ENCODE measurements at places on chromosomes 5 and 9.
A peak's percentile ranks its signal among the peaks of the same experiment; 100 is the strongest.

DNA sequence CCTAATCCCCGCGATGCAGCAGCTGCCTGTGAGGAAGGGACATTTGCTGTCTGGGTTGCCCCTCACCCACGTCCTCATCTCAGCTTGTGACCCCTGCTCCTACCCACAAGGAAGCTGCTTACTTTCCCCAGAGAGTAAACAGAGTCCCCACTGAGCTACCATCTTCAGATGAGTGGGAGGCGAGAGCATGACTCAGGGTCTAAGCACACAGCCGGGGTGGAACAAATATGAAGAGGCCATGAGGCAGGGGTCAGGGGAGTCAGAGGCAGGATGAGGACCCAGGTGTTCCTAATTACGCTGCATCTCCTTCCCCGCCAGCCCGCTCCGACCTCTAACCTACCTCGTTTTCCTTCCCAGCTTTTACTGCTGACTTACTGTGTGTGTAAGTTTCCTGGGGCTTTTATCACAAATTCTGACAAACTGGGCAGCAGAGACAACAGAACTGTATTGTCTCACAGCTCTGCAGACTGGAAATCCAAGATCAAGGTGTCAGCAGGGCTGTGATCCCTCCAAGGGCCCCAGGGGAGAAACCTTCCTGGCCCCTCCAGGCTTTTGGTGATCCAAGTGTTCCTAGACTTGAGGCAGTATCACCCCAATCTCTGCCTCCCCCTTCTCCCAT lies 94.0 kb upstream of the DNAH5 start:
- DNase-seq, result no peak

DNA sequence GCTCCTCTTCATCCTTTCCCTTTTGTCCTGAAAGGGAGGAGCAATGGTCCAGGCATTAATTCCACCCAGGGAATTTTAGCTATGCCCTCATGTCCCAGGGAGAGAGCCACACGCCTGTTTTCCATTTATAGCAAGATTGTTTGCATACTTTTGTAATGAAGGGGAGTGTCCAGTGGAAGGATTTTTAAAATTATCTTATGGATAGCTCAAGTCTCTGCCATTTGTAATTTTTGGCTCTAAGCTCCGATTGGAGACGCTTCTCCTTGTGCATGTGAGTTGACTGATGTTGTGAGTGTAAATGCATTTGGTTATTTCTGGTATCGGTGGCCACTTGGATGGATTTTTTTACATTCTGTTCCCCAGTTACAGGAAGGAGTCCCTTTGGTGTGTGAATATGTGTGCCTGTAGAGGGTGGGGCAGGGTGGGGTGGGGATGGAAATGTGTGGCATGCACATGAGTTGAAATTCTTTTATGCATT lies 7.2 kb upstream of the RPL26L1 start:
- DNase-seq, result no peak

- DNase-seq, result no peak
Observed at GRCh38 chr5:75340714-75341478, 3.9 kb downstream of the HMGCR start.

DNA sequence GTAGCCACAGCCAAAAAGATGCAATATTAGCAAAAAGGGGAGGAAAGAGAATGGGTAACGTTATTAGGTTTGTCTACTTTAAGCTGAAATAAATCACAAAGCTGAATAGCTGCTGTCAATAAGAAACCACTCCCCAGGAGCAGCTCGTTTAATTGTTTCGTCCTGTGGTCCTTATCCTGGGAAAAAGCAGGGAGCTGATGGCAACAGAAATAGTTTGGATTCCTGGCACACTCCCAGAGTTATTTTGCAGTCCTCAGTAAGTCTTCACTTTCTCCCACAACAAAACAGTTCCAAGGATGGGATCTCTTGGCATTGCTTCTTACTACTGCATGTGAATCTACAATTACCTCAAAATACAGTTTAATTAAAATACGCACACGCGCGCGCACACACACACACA lies 28.8 kb downstream of the FRMD3 start:
- DNase-seq, result no peak

GRCh38 chr5:96248131-96248530 lies 184.9 kb downstream of the PCSK1 start:
- DNase-seq, result no peak

DNA sequence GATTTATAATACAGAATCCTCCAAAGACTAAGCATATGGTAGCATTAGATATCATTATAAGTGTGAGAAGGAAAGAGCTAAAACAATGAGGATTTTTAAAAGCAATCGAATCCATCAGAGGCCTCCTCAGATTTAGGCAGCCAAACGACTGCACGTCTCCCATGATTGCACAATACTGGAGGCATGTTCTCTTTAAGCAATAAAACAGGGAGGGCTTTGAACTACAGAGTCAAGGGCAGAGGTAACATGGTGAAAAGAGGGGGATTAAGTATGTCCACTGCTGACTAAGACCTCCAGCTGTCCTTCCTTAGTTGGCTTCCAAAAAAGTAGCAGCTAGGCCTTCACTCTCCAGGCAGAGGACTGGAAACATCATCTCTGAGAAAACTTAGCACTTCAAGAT lies 298.7 kb upstream of the RGMB start:
- no peak for DNase-seq

DNA sequence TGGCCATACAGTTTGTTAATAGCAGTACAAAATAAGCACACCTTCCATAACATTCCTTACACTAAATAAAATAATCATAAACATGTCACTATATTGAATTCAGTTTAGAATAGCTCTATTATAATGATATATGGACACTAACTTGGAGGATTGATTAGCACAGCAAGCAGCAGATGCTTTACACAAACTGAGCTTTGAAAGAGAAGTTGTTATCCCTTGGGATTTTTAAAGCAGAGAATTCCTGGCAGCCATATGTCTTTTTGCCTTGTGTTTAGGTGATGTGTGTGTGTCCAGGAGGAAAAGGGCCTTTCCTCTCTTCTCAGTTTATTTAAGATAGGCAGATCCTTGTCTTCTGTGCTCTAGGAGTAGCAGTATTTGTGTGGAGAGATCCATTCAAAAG lies 232.2 kb upstream of the GRIN3A start:
- DNase-seq, result no peak

GRCh38 chr9:123246534-123246933 lies 21.9 kb downstream of the STRBP start:
- no peak for DNase-seq

DNA sequence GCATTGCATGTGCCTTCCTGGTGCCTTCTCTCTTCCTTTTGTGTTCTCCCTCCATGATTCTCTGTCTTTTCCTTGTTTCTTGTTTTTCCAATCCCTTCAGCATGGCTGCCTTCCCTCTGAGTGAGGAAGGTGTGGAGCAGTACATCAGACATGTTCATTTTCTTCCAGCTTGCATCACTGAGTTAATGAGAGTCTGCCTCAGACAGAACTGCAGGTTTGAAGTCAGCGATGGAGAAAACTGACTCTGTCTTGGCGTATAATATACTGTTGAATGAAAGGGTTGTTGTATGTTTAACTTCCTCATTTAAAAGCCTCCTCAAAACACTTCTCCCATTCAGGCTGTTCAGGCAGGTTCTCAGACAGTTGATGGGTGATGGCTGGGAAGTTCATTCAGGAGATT lies 129.3 kb downstream of the KDM4C start:
- DNase-seq, result peak; percentile 96

GRCh38 chr5:131324303-131324702 lies 60.5 kb downstream of the CDC42SE2 start:
- DNase-seq, result no peak

DNA sequence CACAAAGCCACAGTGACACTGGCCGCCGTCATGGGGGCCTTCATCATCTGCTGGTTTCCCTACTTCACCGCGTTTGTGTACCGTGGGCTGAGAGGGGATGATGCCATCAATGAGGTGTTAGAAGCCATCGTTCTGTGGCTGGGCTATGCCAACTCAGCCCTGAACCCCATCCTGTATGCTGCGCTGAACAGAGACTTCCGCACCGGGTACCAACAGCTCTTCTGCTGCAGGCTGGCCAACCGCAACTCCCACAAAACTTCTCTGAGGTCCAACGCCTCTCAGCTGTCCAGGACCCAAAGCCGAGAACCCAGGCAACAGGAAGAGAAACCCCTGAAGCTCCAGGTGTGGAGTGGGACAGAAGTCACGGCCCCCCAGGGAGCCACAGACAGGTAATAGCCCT lies 26.1 kb downstream of the HRH2 start:
- DNase-seq, result no peak

DNA sequence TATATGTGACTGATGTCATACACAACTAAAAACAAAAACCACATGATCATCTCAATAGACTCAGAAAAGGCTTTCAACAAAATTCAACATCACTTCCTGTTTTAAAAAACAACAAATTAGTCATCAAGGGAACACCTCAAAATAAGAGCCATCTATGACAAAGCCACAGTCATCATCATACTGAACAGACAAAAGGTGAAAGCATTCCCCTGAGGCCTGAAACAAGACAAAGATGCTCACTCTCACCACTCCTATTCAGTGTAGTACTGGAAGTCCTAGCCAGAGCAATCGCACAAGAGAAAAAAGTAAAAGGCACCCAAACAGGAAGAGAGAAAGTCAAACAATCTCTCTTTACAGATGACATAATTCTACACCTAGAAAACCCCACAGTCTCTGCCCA lies 893.5 kb upstream of the EDIL3 start:
- DNase-seq, result peak; percentile 24

GRCh38 chr5:442335-443238 lies at the start of gene EXOC3:
Gene EXOC3, plus strand, starts transcription at chr5:443176. Its CDS starts 3,030 bp downstream, at chr5:446206.
- peak; percentile 85 for DNase-seq

GRCh38 chr5:58677650-58678049 lies 94.8 kb downstream of the RAB3C start:
- DNase-seq, result no peak

GRCh38 chr9:73151653-73152542 lies at the start of gene ANXA1:
Gene ANXA1, plus strand, starts transcription at chr9:73151865. Its CDS starts 6,671 bp downstream, at chr9:73158536.
- DNase-seq, result peak; percentile 92

DNA sequence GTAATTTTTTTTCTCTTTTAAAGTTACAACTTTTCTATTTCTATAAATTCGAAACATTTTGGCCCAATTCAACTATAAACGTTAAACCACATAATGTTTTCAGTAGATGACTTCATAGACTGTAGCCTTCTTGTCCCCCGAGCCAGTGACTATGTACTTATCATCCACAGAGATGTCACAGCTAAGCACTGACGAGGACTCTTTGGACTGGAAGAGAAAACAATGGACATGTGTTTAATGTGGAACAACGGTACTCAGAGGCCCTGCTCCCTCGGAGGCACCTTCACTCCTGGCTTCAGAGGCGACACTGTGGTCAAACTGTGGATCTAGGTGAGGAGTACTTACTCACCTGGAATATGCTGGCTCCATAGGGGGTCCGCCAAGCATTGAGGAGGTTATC lies 105.2 kb downstream of the TLE1 start:
- no peak for DNase-seq

DNA sequence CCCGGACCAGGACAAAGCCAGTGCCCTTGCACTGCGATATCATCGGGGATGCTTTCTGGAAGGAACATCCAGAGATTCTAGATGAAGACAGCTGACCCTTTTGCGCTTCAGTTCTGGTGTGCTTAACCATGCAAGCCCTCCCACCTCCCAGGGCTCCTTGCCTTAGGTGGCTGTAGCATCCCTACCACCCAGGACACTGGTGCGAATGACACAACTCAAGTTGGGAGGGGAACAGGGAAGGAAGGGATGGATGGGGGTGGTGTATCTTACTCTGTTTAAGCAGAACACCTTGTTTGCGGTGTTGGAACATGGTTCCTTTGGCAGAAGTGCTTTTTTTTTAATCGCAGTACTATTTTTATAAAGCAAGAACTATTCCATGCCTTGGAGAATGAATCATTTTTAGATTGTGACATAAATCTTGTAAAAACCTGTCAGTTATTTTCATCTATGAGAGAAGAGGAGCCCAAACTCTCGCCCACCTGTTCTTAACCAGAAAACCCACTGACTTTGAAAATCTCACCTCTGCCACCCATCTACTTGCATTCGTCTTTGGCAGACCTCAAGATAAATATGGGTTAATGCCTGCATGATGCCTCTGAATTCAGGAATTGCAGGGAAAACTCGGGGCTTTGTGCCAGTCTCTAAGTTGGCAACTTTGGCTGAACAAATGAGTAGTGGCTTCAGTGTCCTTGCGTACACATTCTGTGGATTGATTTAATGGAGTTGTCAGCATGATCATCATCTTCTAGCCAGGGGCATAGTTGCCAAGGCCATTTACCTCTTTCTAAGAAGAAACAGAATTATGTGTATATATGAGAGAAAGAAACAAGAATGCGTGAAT lies 3.9 kb upstream of the LSM11 start:
- no peak for DNase-seq

GRCh38 chr5:83277154-83277553 lies 194.4 kb upstream of the VCAN start:
- no peak for DNase-seq

- no peak for DNase-seq
Observed at GRCh38 chr5:80033513-80033912, 1.6 kb upstream of the THBS4 start.

- DNase-seq, result no peak
Observed at GRCh38 chr9:99044827-99045226, 60.1 kb upstream of the TGFBR1 start.

GRCh38 chr5:115241881-115242642 lies 20.6 kb downstream of the PGGT1B start:
- no peak for DNase-seq

DNA sequence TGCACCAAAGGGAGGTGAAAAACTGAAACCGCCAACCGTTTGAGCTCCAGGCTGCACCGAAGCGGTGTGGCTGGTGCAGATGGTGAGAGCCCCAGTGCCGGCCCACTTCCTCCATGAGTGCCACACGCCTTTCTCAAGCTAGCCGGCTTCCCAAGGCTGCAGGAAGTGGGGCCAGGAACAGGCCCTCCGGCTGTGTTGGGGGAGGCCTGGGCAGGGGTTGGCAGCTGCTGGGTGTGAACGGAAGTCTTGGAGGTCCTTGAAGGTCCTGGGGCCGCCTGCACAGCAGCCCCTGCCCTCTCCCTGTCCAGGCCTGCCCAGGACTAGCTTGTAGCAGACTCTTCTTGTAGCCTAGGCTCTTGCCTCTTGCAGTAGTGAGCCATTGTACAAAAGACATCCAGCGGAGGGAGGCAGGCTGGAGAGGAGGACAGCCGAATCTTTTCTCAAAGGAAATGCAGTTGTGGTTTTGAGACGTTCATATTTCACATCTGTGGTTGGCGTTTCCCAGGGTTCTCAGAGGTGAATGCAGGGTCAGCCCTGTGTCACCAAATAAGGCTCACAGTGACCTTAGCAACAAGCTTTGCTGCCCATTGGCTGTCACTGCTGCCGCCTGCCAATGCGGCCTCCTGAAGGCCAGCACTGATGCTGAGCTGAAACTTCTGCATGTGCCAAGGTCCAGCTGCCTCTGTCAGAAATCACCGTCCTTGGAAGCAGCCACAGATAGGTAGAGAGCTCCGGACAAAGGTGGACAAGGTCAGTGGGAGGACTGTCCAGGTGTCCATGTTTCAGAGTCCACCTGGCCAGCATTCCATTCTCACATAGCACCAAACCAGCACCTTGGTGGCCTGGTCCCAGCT lies 23.9 kb downstream of the IRF1 start:
- peak; percentile 95 for DNase-seq

DNA sequence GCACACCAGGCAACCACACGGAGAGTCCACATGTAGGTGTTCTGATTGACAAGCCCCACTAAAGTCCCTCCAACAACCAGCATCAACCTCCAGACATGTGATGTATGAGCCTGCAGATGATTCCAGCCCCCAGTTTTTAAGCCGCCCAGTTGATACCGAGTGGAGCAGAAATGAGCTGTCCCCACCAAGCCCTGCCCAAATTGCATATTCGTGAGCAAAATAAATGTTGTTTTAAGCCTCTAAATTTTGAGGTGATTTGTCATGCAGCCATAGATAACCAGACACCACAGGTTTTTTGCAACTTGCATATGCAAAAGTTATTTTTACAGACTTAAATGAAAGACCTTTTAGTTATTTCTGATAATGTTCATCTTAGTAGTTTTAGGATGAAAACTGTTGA lies 187.7 kb downstream of the PIK3R1 start:
- no peak for DNase-seq

- no peak for DNase-seq
Observed at GRCh38 chr5:127919006-127919796, 164.4 kb upstream of the SLC12A2 start.
